Ascending aorta (tissue), 2 donors: ENCODE measurements at places on chromosomes 1 and 21. TPM values are rescaled to one million over a fixed set of nuclear protein-coding genes. Genes with fewer than 3 reads are reported as not detected.

DNA sequence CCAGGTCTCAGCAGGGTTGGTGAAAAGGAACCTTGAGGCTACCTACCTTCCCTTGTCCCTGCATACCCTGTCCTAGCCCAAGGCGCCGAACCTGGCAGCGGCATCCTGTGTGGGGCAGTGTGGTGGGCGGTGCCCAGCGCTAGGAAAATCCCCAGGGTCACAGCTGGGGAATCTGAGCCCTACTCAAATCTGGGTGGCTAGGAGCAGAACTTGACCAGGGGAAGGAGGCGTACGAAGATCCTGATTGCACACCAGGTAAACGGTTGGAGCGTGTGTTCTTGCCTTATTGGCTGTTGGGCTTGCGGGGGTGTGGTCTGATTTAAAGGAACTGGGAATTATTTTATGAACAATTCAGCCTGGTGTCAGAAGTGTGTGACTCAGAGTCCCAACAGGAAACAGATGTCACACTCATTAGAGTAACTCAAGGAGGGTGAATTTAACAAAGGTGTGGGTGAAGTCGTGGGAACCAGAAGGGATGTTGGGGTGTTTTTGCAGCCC lies 118.6 kb downstream of the LRIG2 start:
- no peaks in the 10 kb centered on the region for H3K27me3 ChIP-seq
- DNase-seq = no peak
- H3K4me1 ChIP-seq = no peaks in the 10 kb centered on the region
- H3K36me3 ChIP-seq = no peaks in the 10 kb centered on the region
- H3K27ac ChIP-seq = no peak overlapping the region
- H3K4me3 ChIP-seq = no peak overlapping the region

DNA sequence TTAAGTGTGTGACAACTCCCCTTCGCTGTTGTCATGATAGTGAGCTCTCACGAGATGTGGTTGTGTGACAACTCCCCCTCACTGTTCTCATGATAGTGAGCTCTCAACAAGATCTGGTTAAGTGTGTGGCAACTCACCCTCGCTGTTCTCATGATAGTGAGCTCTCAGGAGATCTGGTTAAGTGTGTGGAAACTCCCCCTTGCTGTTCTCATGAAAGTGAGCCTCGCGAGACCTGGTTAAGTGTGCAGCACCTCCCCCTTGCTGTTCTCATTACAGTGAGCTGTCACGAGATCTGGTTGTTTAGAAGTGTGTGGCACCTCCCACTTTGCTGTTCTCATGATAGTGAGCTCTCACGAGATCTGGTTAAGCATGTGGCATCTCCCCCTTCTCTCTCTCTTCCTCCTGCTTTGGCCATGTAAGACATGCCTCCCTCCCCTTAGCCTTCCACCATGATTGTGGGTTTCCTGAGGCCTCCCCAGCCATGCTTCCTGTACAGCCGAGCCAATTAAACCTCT lies 25.1 kb upstream of the LSS start:
- DNase-seq = no peak
- no peak overlapping the region for H3K4me3 ChIP-seq
- H3K27ac ChIP-seq = no peak overlapping the region
- H3K36me3 ChIP-seq = peaks cover 92% of the 10 kb centered on the region
- no peaks in the 10 kb centered on the region for H3K27me3 ChIP-seq

- no peaks in the 10 kb centered on the region for H3K36me3 ChIP-seq
- H3K4me1 ChIP-seq = no peaks in the 10 kb centered on the region
- H3K27me3 ChIP-seq = no peaks in the 10 kb centered on the region
- H3K27ac ChIP-seq = no peak overlapping the region
Observed at GRCh38 chr1:154751690-154752089, 118.4 kb downstream of the KCNN3 start.

GRCh38 chr1:233865902-233866301 lies 38.6 kb upstream of the SLC35F3 start:
- no peak overlapping the region for H3K27ac ChIP-seq
- no peaks in the 10 kb centered on the region for H3K36me3 ChIP-seq
- no peaks in the 10 kb centered on the region for H3K4me1 ChIP-seq

DNA sequence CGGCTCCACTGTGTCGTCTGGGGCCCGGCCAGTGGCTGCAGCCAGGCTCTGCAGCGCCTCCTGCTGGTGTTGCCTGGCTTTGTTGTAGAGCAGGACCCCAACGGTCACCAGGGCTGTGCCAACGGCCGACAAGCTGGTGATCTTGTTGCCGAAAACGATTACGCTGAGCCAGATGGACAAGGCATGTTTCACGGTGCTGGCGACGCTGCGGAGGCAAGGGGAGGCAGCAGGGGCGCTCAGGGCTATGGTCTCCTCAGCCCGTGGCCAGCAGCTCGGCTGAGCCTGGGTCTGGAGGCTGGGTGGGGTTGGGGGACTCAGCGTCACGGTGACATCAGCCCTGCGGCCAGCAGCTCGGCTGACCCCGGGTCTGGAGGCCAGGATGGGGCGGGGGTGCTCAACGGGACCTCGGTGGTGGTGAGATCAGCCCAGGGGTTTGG lies 7.0 kb upstream of the CDK11B start:
- no peaks in the 10 kb centered on the region for H3K4me1 ChIP-seq
- no peak overlapping the region for H3K27ac ChIP-seq
- H3K27me3 ChIP-seq = no peaks in the 10 kb centered on the region
- no peak overlapping the region for H3K4me3 ChIP-seq
- DNase-seq = peak; percentile 62

DNA sequence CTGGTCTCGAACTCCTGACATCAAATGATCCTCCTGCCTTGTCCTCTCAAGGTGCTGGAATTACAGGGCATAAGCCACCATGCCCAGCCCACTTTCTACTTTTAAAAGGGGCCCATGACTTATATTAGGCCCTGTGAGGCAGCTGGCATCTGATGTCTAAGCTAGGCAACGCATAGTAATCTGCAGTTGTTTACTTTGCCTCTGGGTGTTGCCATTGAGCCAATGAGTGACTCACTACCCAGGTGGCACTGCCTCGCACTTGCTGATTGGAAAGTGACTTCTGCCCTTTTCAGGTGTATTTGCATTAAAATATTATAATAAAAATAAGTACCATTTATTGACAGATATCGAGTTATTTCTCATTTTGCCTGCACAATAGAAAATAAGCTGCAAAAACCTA lies 84.9 kb downstream of the KIF14 start:
- H3K27me3 ChIP-seq = no peaks in the 10 kb centered on the region
- H3K27ac ChIP-seq = no peak overlapping the region
- DNase-seq = no peak
- H3K4me3 ChIP-seq = no peak overlapping the region
- H3K4me1 ChIP-seq = no peaks in the 10 kb centered on the region

- H3K4me3 ChIP-seq = no peak overlapping the region
- no peaks in the 10 kb centered on the region for H3K4me1 ChIP-seq
- no peak overlapping the region for H3K27ac ChIP-seq
- H3K36me3 ChIP-seq = peaks cover 84% of the 10 kb centered on the region
- no peak for DNase-seq
Observed at GRCh38 chr1:12005488-12006166, 13.7 kb upstream of the MIIP start.

DNA sequence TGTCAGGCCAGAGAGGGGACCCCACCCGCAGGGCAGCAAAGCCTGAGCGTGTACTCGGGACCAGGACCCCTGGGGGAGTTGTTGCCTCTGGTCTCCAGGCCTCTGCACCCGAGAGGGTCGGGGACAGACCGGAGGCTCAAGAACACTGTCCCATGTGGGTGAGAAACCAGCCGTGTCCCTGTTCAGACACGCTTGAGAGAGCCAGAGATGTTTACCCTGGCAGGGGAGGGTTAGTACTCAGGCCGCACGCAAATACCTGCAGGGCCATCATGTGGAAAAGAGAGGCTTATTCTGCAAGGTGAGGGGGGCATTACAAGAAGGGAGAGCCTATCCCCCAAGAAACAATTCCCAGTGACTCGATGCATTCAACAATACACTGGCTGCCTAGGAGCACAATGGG lies 74.0 kb upstream of the ARHGEF16 start:
- H3K4me3 ChIP-seq = no peak overlapping the region
- H3K27ac ChIP-seq = peak overlapping the region; percentile 27
- no peak for DNase-seq
- peaks cover 3% of the 10 kb centered on the region for H3K36me3 ChIP-seq

GRCh38 chr1:45032837-45033236 lies 20.8 kb downstream of the UROD start:
- no peaks in the 10 kb centered on the region for H3K27me3 ChIP-seq
- H3K36me3 ChIP-seq = peaks cover 10% of the 10 kb centered on the region
- no peak for DNase-seq
- H3K4me3 ChIP-seq = no peak overlapping the region
- H3K4me1 ChIP-seq = no peaks in the 10 kb centered on the region
- H3K27ac ChIP-seq = no peak overlapping the region

DNA sequence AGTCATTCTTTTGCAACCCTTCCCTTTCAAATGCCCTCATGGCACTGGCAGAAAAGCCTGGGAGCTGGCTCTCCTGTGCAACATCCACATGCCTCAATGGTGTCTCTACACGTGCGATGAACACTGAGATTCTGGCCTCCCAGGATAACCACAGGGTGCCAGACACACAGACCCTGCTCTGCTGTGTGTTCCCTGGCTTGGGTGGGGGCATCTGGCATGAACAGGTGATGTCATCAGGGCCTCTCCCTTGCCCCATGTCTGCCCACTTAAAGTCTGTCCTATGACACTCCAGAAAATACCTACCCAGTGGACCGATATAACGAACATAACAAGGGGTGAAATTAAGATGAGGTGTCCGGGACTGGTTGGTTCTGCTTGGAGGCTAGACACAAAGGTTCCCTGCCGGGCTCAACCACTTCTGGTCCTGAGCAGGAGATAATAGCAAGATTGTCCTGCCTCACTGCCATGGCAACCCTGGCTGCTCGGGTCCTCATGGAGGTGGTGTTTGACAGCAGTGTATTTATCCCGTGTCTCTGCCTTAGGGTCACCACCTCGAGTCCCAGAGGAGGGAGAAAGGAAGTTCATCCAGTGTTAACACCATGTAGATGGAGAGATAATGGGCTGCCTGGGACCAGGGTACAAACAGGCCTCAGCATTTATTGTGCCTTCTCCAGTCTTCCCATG lies 19.3 kb downstream of the INSRR start:
- peaks cover 2% of the 10 kb centered on the region for H3K27me3 ChIP-seq
- no peak overlapping the region for H3K4me3 ChIP-seq
- H3K4me1 ChIP-seq = no peaks in the 10 kb centered on the region
- no peak overlapping the region for H3K27ac ChIP-seq
- no peaks in the 10 kb centered on the region for H3K36me3 ChIP-seq

DNA sequence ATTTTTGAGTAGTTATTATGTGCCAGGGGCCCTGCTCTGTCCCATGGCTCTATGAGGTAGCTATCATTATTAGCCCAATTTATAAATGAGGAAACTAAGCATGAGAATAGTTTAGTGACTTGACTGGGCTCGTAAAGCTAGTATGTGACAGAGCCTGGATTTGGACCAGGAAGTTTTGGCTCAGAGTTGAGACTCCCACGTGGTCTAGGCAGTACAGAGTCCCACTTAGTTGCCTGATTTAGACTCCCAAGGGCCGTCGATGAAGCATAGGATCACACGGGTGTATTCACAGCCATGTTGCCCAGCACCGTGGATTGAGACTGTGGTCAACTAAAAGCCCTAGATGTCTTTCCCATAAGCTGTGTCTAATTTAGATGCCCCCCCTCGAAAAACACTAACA lies 81.7 kb downstream of the DDX20 start:
- DNase-seq = no peak
- no peaks in the 10 kb centered on the region for H3K4me1 ChIP-seq
- no peaks in the 10 kb centered on the region for H3K27me3 ChIP-seq
- H3K27ac ChIP-seq = no peak overlapping the region

DNA sequence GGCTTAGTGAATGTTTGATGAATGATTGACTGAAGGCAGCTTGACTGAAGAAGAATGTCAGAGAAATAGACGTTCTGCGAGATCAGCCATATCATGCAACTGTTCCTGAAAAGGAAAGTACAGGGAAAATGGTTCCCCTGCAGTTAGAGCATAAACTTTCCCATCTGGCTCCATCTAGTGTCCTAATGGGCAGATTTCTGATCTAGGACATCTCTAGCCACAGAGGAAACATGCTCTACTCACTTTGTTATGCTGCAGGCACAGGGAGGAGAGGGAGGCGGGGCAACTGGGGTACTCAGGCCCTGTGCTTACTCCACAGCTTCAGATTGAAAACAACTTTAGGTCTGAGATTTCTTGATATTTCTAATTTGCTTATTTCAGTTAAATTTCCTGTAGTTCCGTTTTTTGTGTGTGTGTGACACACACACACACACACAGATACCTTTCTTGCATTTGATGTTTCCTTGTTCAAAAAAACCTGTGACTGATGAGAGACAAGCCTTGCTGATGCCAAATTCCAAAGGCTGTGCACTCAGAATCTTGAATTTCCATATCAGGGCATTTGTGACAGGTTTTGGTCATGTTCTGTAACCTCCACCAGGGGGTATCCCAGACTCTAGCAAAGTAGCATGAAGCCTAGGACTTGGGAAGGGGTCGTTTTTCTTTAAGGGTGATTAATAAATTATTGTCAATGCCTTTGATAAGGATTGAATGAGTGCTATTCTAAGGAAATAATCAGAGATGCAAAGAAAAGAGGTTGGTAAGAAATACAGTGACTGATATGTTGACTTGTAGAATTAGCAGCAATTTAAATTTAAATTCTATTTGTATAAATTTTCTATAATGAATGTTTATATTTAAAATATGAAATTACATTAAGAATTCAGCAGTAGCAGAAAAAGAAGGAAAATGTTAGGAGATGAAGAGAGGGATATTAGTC lies 139.7 kb upstream of the BEND5 start:
- no peaks in the 10 kb centered on the region for H3K4me1 ChIP-seq
- no peaks in the 10 kb centered on the region for H3K27me3 ChIP-seq
- H3K36me3 ChIP-seq = no peaks in the 10 kb centered on the region
- H3K4me3 ChIP-seq = no peak overlapping the region
- no peak for DNase-seq

Gene SLC6A9
- total RNA-seq = 4.7 TPM

Gene HSD3B1
- not detected for total RNA-seq

- peak within 1 kb of the TSS; percentile 41 for H3K4me3 ChIP-seq
- no peaks in the 10 kb centered on the region for H3K27me3 ChIP-seq
- DNase-seq = no peak
- H3K27ac ChIP-seq = no peak within 1 kb of the TSS
Observed at GRCh38 chr1:224929335-224930237, at the start of gene DNAH14. Gene DNAH14 (plus strand): TSS chr1:224929675. CDS start chr1:224952703, 23,028 bp downstream.

Gene KRTAP13-1
- total RNA-seq = not detected

DNA sequence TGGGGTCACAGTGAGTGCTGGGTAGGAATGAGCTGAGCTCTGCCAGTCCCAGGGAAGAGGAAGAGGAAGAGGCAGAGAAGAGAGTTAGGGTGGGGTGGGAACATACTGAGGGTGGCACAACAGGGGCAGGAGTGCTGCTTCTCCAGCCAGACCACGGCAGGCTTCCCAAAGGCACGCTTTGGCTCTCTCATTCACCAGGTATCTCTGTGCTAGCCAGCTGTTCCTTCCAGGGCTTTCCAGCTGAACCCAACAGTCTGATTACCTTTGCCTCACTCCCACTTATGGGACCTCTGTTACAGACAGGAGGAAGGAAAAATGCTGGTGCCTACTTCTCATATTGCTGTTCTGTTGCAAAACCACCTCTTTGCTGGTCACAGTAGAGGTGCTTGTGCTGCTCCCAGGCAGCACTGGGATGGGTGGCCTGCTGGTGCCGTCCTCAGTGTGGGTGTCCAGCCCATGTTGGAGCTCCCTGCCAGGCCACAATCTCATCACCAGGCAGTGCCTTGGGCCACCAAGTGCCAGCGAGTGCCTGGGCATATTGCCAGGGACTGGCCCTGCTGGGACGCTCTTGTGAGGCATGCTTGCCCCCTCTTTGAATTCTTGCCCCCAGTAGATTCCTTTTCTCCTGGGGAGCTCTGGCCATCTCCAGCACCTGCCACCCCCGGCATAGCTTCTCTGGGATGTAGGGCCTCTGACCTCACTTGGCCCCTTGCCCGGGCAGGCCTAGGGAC lies 2.1 kb downstream of the ADORA1 start:
- no peaks in the 10 kb centered on the region for H3K4me1 ChIP-seq
- no peak overlapping the region for H3K4me3 ChIP-seq
- H3K36me3 ChIP-seq = no peaks in the 10 kb centered on the region
- no peaks in the 10 kb centered on the region for H3K27me3 ChIP-seq
- no peak overlapping the region for H3K27ac ChIP-seq
